ENCODE measurements at places on chromosomes 16 and 17.

DNA sequence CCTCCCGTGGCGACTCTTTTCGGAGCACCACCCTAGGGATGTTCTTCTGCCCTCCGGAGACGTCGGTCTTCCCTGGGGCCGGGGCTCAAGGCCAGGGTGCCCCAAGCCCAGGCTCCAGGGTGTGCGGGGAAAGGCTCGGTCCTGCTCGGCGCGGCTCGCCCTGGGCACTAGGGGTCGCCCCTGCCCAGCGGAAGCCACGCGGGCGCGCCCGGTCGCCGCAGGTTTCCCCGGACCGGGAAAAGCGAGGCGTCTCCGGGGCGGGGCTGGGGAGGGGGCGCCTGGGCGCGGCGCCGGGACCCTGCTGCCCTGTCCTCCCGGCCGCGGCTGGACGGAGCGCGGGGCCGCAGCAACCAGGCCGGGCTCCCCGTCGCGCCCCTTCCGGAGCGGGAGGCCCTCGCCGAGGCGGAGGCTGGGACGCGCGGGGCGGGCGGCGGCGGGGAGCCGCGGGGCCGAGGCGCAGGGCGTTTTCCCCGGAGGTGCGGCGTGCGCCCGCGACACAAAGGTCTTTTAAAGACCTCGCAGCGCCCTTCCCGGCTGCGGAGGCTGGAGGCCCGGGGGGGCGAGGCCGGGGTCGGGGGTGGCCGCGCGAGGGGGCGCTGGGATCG lies 76.4 kb downstream of the MRC2 start:
- peak; percentile 45 for DNase-seq

DNA sequence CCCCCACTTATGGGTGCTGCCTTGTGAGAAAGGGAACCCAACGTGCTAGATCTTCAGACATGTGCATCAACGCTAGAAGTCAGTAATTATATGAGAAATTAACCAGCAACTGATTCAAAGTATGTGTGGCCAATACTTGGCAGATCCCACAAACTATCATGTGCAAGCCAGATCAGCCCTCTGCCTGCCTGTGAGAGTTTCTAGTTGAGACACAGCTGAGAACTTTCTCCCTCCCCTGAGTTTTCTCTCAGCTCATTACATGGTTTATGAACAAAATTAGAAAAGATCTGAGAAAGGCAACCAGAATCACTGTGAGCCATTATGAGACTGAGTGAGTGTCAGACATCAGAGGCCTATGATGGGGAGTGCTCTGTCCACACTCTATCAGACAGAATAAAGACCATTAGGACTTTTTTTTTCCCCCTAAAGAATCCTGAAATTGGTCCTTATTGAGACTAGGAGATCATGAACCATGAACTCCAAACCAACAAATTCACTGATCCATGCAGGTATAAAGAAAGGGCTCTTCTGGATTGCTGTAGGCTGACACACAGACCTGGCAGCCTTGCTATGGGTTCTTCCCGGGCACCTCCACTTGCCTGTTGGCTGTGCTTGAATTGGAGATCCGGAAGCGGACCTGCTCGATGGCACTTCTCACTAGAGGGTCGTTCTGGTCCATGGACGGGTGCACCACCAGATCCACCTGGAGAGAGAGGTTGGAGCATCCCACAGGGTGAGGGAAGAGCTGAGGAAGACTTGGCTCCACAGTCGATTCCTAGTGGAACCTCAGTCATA lies 51.5 kb downstream of the GTF3C1 start:
- DNase-seq: no peak

DNA sequence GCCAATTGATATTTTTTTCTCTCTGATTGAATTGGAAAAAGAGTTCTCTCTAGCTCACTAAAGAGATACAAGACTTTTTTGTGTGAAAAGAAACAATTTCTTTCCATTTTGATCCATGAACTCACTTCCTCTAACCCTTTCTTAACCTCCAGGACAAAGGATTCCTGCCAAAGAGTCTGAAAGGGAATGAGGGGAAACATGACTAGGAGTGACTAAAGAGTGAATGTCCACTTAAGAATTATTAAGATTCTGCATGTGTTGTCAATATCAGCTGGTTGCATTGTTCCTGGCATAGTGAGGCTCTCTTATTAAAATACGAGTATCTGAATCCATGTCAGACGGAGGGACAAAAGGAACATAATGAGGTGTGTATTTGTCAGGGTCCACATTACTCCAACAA lies 344.7 kb downstream of the GRIN2A start:
- DNase-seq: no peak

DNA sequence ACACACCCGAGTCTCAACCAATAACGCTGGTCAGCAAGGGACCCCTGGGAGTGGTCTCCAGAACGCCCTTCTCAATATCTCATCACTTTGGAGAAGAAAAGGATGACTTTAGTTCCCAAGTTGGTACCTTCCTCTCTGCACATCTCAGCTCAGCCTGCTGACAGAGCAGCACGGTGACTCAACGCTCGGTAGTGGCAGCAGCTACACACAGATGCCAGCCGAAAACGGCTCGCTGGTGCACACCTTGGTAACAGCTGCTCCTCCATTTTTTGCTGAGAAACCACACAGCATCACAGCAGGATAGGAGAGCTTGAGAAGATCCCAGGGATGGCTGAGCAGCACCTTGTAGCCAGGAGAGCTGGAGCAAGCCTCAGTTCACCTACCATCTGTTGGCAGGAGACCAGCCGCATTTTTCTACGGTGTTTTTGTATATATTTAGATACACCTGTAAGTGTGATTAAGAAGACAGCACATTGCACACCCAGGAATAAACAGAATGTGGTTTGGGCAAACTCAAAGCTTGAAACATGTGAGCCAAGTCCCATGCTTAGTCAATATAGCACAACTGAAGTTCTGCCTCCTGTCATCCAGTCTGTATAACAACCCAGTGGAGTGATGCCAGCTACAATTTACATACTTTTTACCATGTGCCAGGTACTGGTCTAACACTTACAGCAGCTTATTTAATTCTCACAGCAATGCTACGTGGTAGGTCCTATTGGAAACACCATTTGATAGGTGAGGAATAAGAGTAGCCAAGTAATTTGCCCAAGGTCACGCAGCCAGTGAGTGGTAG lies 83.8 kb upstream of the ERCC4 start:
- no peak for DNase-seq

GRCh38 chr17:45228763-45229539 lies 7.3 kb downstream of the FMNL1 start:
- DNase-seq: no peak

DNA sequence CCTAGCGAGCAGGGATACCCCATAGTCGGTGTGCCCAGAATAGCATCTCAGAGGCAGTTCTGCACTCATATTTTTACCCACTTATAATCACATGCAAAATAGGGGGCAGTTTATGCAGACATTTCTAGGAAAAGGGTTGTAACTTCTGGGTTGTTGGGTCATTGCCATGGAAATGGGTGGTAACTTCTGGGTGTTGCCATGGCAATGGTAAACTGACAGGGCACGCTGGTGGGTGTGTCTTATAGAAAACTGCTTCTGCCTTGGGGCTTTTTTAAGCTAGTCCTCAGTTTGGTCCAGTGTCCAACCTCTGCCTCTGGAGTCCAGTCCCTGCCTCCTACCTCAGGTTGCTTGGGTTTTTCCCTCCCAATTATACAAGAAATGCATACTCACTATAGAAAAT lies 7.4 kb upstream of the SPAG9 start:
- DNase-seq: no peak

GRCh38 chr16:80744856-80745255 lies 59.5 kb downstream of the CDYL2 start:
- DNase-seq: no peak

GRCh38 chr17:20852239-20852989 lies 190.4 kb downstream of the USP22 start:
- no peak for DNase-seq

DNA sequence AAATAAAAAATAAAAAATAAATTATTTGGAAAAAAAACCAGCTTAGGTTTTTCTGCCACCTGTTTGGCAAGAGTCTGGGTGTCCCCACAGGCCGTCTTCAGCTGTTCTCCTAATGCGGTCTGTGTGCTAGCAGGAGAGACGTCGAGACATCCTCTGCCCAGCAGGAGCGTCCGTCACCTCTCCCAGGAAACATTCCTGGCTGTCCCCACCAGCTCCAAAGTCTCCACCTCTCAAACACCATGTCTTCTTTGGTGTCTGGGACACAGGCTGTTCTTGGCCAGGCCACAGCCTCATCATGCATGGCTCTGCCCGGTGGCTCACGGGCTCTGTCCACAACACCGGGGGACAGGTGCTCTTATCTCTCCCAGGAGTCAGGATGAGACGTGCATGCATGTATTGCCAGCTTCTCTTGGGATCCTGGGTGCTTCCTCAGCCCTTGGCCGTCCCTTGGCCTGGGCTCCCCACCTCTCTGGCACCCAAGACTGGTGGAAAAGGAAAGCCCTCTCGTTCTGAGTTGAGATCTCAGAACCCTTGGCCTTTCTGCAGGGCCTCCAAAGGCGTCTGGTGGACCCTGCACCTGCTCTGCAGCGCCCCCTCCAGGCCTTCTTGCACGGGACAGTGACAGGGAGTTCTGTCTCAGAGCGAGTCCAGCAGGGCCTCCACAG lies 84.9 kb upstream of the CBX4 start:
- DNase-seq: no peak

GRCh38 chr17:72266112-72266775 lies 145.4 kb downstream of the SOX9 start:
- DNase-seq: no peak

DNA sequence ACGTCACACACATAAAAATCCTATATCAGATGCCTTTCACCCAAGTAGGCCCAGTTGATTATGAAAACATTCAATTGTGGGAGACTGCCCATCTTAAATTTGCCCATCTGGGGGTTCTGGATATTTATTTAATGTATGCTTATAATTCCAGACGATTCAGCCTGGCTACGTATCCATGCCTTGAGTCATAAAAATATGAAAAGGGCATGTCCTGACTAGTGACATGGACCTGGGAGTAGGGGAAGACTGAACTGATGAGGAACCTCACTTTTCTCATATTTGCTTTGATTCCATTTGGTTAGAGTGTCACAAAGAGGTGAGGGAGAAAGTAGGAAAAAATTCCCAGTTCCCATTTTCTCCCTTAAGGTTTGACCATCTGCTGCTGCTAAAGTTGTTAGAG lies 122.5 kb upstream of the GNAO1 start:
- no peak for DNase-seq

DNA sequence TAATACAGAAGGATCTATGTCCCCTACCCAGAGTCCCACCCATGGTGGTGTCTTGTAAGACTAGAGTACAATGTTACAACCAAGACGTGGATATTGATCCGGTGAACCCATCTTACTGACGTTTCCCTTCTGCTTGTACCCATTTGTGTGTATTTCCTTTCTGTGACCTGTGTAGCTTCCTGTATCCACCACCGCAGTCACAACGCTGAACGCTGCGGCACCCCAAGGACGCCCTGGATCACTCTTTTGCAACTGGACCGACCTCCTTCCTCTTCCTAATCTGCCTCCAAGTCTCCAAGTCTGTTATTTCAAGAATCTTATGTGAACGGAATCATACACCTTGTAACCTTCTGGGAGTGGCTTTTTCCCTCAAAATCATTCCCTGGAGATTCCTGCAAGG lies 33.5 kb upstream of the CBX4 start:
- DNase-seq: no peak

DNA sequence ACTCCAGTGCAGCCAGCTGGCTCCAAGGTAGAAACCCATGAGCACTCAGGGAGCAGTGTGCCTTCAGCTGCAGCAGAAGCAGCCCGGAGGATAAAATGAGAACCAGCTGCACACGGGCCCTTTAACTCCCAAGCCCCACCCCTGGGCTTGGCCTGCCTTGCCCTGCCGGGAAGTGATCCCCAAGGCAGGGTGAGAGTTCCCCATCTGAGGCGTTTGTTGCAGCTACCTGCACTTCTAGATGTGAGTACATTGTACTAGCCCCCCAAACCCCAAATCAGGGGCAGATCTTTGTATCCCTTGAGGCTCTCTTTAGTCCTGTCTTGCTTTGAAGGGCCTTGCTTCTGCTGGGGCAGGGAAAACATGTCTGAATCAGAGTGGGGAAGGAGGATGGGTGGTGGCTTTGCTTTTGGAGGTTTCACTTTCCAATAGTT lies at the start of gene MVP:
TSS of gene MVP (plus strand) at position 192 of the 431 bp plus-strand sequence. CDS start 10,088 bp downstream, outside the sequence.
- DNase-seq: no peak

GRCh38 chr17:65158041-65158440 lies 20.9 kb downstream of the RGS9 start:
- no peak for DNase-seq

- DNase-seq: no peak
These were observed 244.9 kb downstream of the PRKCA start for GRCh38 chr17:66547151-66547865.

GRCh38 chr17:78737332-78737731 lies 44.7 kb downstream of the CYTH1 start:
- no peak for DNase-seq

DNA sequence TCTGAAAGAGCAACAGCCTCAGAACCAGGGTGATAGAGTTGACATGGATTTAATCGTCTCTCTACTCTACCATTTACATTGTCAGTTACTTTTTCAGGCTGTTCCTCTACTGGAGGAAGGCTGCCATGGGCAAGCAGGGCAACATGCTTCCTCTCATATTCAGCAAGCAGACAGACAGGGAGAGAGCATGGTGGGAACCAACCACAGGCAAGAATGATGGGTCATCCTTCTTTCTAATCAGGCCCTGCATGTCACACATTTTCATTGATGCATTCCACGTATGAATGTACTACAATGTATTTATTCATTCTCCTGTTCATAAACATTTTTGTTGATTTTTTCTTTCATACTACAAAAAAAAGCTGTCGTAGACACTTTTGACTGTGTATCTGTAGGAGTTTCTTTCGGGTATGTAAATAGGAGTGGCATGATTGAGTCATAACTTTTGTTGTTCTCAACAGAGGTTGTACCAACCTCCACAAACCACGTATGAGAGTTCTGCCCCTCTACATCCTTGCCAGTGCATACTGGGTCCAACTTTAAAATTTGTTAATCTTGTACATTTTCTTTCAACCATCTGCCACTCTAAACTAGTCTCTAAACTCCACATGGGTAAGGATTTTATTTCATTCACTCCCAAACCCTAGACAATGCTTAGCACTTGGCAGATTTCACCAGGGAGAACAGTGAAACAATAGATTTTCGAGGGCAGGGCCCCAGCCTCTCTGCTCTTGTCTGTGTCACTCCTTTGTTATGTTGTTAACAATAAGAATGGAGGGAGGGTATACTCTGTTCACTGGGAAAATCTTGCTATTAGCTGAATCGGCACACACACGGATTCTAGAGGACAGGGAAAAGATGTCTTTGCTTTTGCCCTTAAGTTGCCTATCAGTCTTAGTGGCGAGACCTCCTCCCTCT lies 58.7 kb downstream of the CMC2 start:
- DNase-seq: no peak

DNA sequence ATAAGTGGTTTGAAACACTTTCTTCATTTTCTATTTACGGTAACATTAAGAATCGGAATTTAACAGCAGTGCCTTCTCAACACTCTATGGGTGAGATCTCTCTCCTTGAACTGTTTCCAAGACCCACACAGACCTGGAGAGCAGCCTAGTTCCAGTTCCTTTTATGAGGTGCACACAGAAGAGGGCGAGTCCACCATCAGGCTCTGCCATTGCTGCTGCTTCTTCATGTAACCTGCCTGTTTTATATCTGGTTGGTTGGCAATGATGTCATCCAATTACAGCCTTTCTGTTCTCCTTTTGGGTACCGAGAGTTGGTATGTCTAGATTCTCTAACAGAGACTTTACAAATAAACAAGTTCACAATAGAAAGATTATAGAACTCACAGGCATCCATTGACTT lies 225.7 kb downstream of the UTP18 start:
- DNase-seq: no peak
